Activated T-helper 1 cell treated with anti-CD3 and anti-CD28 coated beads, Interleukin-2, amount 50 U/mL, for 16 hours (primary cell): ENCODE measurements at places on chromosomes 16 and 17.

DNA sequence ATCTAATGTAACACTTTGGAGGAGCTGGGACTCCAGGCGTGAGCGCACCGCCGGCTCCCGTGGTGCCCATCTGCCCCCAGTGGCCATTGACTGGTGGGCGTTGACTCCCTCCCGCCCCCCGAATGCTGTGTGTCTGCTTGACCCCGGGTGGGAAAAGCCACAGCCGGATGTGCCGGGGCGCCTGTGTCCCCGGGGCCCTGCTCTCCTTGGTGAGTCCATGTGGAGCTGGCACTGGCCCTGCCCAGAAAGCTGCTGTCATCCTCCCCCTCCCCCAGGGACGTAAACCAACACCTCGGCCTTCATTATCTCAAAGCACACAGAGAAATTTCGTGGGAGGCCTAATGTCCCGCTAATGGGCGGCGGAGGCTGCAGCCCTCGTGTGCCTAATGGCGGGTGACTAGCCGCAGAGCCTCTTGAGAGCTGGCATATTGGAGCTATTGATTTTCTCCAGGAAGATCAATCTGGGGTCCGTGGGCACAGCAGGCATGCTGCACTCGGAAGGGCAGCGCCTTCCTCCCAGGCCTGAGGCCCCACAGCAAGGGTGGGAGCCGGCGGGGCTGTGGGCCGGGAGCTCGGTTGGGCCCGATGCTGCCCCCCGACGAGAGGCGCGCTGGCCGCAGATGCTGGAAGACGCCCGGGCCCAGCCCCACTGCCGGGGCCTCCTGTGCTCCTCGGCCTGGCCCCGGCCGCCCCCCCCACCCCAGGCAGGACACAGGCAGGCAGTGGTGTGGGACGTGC is 4.0 kb upstream of the PERCC1 start:
- DNase-seq = no peak

- DNase-seq = no peak
Observed at GRCh38 chr16:81394966-81395655, 49.5 kb upstream of the CMIP start.

DNA sequence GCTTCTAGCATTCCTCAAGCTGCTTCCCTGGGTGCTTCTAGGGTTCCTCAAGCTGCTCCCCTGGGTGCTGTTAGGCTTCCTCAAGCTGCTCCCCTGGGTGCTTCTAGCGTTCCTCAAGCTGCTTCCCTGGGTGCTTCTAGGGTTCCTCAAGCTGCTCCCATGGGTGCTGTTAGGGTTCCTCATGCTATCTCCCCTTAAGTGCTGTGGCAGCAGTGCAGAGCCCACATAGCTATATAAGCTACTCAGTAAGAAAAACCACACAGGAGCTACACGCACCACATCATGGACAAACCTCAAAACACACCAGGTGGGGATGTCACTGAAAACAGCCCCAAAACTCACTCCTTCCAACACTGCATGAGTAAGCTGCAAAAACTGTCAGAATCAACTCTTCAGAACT is 35.2 kb downstream of the ANKRD11 start:
- DNase-seq = no peak

- DNase-seq = no peak
Observed at GRCh38 chr16:67396159-67397035, 3.1 kb upstream of the TPPP3 start.
